ENCODE measurements at places on chromosomes 4 and X.
A peak's percentile ranks its signal among the peaks of the same experiment; 100 is the strongest.

DNA sequence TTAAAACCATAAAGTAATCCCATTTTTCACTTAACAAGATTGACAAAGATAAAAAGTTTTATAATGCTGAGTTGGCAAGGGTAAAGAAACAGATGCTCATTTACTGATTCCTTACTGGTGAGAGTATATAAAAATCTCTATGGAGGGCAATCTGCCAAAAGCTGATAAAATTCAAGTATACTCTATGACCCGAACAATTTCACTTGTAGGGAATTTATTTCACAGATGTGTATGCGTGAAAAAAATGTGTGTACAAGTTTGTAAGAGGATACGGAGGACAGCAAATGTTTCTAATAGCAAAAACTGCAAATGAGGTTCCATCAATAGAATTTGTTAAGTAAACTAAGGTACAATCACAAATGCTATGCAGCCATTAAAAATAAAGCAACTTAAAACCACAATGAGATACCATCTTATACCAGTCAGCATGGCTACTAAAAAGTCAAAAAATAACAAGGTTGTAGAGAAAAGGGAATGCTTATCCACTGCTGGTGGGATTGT lies 23.4 kb downstream of the DHX15 start:
- DNase-seq, result no peak

- DNase-seq, result no peak
Observed at GRCh38 chr4:56626420-56626819, 54.7 kb downstream of the HOPX start.

GRCh38 chrX:142804085-142804484 lies 221.6 kb upstream of the SPANXN4 start:
- peak; percentile 4 for DNase-seq

GRCh38 chrX:12955882-12956703 lies 18.8 kb upstream of the TMSB4X start:
- no peak for DNase-seq

GRCh38 chr4:26141911-26142638 lies 178.7 kb upstream of the RBPJ start:
- DNase-seq, result no peak

GRCh38 chr4:163042306-163042705 lies 124.4 kb downstream of the NAF1 start:
- DNase-seq, result no peak

GRCh38 chr4:151882072-151882803 lies 121.4 kb upstream of the GATB start:
- DNase-seq, result no peak

DNA sequence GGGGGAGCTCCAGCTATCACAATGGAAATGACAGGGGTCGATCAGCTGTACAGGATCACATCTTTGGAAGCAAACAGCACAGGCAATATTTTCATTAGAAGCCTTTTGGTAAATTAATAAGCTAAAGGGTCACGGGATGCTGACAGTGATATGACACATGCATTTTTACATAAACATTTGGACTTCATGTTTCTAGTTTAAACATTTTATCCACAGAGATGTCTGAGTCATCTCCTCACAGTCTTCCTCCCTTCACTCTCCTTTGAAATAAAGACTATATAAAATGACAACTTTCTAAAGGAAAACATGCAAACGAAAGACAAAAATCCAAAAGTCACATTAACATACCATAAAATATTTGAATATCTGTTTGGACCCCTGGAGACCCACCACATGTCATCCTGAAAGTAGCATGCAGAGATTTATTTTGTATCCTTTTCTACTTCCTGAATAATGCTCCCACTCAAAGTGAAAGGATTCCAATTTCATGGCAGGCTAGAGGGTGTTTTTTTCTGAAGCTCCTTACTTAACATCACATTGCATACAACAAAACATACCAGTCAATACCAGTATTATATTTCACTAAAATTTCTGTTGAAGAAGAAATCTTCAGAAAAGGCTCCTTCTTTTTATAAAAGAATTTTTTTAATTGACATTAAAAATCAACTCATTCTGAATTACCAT lies 200.1 kb upstream of the PPARGC1A start:
- no peak for DNase-seq

- no peak for DNase-seq
Observed at GRCh38 chr4:54082168-54082567, 17.8 kb upstream of the CHIC2 start.

DNA sequence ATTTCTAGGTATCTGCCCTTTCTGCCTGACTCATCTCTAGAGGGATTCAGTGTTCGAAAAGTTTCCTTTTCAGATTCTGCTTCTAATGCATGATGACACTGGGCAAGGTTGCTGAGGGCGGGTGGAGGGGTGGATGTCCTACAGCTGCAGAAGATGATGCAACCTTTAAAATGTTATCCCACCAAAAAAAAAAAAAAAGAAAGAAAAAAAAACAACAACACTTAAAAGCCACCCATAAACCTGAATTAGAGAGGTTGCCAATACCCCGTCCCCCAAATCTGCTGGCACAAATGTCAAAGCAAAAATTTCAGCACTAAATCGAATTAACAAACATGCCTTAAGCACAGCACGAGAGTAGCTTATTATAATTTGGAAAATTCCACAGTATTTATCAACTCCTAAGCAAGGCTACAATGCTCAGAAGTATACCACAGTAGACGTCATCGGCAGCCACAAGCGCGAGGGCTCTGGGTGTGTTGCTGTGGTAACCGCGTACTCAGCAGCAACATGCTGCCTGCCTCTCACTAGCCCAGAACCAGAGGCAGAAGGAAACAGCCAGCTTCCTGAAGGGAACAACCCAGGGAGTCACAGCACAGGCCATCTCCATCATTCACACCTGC lies 167.5 kb upstream of the MAP3K15 start:
- DNase-seq, result peak; percentile 55

DNA sequence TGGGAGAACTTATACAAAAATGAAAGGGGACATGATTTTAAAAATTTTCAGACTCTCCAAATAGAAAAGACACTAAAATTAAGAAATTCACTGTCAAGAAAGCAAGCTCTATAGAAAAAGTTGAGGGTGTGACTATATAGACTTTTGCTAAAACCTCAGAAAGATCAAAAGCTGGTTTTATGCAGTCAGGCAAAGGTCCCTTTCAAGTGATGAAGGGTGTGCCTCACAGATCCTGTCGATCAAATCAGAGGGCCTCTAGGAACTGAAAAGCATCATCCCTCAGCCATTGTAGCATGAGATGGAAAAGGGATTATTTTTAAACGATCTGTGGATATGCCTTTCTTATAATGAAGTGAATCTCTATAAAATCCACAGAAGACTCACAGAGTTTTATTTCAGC lies 116.5 kb downstream of the FAM13A start:
- no peak for DNase-seq

DNA sequence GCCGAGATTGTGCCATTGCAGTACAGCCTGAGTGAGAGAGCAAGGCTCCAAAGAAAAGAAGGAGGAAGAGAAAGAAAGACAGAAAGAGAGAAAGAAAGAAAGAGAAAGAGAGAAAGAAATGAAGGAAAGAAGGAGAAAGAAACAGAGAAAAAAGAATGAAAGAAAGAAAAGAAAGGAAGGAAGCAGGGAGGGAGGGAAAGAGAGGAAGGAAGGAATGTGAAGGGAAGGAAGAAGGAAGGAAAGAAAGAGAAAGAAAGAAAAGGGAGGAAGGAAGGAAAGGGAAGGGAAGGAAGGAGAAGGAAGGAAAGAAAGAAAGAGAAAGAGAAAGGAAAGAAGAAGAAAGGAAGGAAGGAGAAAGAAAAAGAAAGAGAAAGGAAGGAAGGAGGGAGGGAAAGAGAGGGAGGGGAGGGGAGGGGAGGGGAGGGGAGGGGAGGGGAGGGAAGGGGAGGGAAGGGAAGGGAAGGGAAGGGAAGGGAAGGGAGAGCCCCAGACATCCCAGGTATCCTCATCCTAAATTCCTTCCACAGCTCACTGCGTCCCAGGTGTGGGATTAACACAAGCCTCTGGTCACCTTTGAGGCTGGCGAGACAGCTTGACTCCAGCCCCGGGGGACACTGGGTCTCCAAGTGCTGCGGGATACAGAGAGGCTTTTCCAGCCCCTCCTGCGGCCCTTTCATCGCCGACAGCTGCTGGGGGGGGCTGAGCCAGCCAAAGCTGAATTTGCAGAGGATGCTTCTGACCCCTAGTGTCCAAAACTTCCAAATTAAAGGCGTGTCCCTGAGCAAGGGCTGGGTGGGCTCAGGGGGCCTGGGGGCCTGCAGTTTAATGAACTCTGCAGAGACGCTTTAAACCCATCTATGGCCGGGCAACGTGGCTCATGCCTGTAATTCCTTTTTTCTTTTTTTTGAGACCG lies 24.2 kb upstream of the CSF2RA start:
- DNase-seq, result no peak

DNA sequence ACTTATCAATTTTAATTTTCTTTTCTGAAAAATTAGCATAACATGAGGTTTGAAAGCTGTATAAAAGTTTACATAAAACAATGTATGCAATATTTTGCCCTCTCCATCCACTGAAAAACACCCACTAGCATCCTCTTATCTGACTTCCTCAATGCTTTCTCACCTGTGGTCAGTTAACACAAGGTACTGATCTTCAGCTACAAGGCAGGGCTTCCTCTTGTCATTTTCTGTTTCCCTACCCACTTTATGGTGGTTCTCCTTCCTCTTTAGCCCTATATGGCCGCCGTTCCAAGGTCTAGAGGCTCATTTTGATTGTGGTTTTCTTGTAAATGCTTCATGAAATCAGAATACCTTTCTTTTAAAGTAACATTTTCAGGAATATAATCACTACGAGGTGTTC lies 618.6 kb upstream of the CPEB2 start:
- DNase-seq, result no peak

GRCh38 chrX:130772105-130772775 lies 130.8 kb downstream of the ENOX2 start:
- DNase-seq, result peak; percentile 19

- DNase-seq, result no peak
Observed at GRCh38 chr4:149047368-149047767, 605.2 kb upstream of the NR3C2 start.

GRCh38 chr4:81757691-81758090 lies 286.0 kb upstream of the RASGEF1B start:
- no peak for DNase-seq

- DNase-seq, result no peak
Observed at GRCh38 chrX:138298268-138298667, 413.2 kb downstream of the FGF13 start.

DNA sequence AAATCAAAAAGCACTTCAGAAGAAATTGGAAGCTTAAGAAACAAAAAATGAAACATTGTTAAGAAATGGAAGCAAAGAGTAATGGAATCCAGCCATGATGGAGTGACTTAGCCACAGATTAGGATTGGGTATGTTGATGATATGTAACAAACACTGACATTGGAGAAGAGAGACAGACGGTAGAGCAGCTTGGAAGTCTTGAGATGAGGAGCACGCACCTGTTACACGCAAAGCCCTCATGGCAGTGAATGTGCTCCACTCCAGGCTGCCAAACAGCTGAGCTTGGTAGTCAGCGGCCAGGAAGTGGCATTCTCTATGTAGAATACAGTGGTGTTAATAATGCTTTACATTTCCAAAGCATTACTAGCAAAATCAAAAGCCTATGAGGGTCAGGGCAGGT lies 56.9 kb upstream of the GPRIN3 start:
- no peak for DNase-seq

- peak; percentile 91 for DNase-seq
Observed at GRCh38 chr4:1579001-1579900, 104.9 kb downstream of the FAM53A start.

Measured in SK-N-SH (cell line).